ENCODE measurements at places on chromosomes 5 and 9. TPM values are rescaled to one million over a fixed set of nuclear protein-coding genes. Genes with fewer than 3 reads are reported as not detected.

NOL6 gene
- 25.1 TPM for total RNA-seq

LPAR1 gene
- total RNA-seq = 39.2 TPM

IFNK gene
- total RNA-seq = not detected

ACTBL2 gene
- total RNA-seq = not detected

KCNIP1 gene
- total RNA-seq = not detected

SUSD3 gene
- total RNA-seq = 0.09 TPM

ACOT12 gene
- not detected for total RNA-seq

BTNL9 gene
- not detected for total RNA-seq

RGS7BP gene
- 0.72 TPM for total RNA-seq

IRGM gene
- 0.09 TPM for total RNA-seq

SLC34A3 gene
- not detected for total RNA-seq

PTPN3 gene
- 2.0 TPM for total RNA-seq

PCDHGA7 gene
- 8.4 TPM for total RNA-seq

ADGRV1 gene
- total RNA-seq = 0.18 TPM

TRIM7 gene
- 0.74 TPM for total RNA-seq

SLC45A2 gene
- total RNA-seq = 0.09 TPM

FCN2 gene
- not detected for total RNA-seq

C5orf58 gene
- total RNA-seq = not detected

TOMM5 gene
- 58.5 TPM for total RNA-seq

CNTNAP3 gene
- total RNA-seq = 25.7 TPM

PCDHGB6 gene
- 3.8 TPM for total RNA-seq

DRD1 gene
- total RNA-seq = 0.18 TPM

DND1 gene
- total RNA-seq = not detected

All from fibroblast of the aortic adventitia (primary cell).